ENCODE measurements at places on chromosomes 2 and 18. TPM values are rescaled to one million over a fixed set of nuclear protein-coding genes. Genes with fewer than 3 reads are reported as not detected.
A peak's percentile ranks its signal among the peaks of the same experiment; 100 is the strongest.

DNA sequence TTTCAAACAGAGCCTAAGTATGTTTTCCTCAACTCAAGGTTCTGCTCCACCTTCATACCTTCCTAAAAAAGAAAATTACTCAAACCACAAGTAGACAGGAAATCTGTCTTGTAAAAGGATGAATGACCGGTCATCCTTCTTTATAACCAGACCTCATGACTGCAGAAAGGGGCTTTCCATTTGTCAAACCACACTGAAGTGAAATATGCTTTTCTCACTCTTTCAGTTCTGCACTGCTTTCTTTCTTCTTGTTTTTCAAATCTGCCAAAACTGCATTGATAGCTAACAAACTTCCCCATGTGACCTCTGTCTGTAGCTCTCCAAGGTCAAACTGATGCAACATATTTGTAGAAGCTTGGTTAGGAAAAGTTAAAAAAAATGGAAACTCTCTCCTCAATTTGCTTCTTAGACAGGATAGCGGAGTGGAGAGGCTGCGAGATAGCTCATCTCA lies 308.9 kb upstream of the CCDC68 start:
- ATAC-seq = no peak

DNA sequence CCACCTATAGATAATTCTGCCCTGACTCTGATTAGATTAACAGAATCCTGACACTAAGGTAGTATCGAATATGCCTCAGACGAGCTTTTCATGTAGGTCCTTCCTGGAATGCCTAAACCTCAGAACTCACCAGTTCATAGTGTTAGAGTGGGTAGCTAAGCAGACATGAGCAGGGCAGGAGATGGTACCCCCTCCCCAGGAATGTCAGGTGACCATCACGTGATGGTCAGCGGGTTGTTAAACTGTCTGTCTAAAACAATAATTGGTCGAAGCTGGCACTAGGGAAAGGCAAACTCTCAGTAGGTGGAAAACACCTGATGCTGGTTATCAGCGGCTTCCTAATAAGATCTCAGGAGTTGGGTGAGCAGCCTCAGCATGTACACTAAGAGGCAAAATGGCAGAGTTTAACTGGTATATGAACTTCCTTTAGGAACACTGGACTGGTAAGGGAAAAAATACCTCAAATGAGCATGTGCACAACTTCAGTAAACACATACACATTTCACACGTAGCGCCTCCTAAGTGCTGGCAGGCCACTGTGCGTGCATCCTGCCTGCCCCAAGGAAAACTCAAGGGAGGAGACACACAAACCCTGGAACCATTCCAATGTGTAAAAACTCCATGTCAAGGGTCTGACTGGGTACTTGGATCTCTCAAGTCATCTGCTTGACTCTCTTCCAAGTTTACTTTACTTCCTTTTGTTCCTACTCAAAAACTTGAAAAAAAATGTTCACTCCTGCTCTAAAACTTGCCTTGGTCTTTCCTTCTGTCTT lies 339.5 kb downstream of the GULP1 start:
- ATAC-seq = no peak

DNA sequence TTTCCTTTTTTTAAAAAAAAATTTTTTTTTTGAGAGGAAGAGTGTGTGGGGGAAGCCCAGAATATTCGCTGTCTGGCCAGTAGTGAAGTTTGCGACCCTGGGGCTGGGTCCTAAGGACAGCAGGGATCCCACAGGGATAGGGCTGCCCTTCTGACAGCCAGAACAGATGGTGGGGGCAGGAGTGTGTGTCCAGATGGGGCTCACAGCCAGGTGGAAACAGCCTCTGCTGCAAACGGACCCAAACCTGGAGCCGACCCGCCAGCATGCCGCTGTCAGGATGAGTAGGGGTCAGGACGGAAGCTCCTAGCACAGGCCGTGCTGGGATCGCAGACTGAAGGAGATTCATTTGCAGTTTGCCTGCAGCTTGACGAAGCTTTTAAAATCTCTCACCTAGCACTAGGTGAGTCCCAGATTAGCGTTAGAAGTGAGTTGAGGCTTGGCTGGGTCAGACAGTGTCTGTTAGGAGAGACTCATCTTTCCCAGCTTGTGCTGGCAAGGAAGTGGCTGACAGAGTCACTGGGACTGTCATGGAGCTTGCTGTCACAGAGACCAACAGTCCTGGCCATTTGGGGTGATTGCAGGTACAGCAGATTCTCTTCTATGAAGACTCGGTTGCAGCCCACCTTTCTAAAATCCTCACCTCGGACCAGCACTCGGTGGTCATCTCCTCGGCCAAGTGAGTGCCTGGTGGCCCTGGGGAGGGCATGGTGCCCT lies 93.4 kb downstream of the DGKD start:
- ATAC-seq = no peak

- no peak for ATAC-seq
Measured at GRCh38 chr2:43058726-43059110, 167.7 kb downstream of the ZFP36L2 start.

DNA sequence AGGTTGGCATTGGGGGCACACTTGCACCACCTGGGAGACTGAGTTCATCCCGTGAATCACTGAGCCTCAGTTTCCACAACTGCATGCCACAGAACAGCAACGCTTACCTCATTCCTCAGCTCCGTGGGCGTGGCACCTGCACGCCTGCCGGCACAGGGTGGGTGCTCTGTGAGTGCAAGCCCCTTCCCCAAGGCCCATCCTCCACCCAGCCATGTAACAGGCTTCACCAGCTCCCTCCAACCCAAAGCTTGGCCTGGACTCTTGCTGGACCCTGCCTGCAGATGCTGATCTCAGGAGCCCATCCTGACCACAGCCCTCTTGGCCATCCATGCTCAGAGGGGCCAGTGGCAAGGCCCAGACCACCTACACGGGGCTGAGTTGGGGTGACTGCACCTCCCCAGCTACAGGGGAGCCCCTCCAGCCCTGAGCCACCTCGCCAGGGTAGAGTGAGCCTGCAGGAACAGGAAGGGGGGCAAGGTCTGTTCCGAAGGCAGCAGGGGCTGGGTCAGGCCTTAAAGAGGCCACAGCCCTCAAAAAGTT lies 1.8 kb downstream of the PRLH start:
- no peak for ATAC-seq

DNA sequence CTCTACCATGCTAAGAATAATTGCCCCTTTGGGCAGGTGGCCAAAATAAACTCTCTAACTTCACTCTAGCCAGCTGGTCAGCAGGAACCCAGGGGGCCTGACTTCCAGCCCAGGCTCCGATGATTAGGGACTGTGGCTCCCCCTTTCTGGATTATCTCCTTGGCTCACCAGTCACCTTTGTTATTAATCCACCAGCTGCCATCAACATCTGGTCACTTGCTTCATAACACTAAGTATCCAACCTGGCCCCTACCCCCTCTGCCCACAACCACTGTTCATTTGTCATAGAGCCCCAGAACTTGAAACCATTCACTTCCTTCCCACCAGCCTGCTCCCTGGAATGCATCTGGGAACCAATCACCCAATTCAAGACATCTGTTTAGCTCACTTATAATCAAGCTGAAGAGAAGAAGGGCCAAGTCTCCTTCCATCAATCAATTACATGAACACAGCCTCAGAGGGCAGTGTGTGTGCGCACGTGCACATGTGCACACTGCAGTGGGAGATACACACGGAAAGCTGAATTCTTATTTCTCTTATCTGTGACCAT lies 215.1 kb downstream of the ALK start:
- no peak for ATAC-seq

DNA sequence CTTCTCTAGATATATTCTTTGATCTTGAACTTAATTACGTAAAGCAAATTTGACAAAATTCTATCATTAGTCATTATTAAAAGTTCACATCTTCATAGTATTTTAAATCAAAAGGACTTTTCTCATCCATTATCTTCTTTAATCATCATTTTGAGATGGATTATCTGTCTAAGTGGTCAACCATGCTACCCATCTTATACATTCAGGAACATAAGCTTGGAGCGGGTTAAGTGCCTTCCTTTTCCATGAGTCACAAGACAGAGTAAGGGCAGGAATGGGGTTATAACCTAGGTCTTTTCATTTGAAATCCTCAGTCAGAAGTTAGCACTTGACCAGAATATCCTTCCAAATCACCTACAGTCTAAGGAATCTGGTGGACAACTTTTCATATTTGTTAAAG lies 297.1 kb downstream of the TCF4 start:
- no peak for ATAC-seq

DNA sequence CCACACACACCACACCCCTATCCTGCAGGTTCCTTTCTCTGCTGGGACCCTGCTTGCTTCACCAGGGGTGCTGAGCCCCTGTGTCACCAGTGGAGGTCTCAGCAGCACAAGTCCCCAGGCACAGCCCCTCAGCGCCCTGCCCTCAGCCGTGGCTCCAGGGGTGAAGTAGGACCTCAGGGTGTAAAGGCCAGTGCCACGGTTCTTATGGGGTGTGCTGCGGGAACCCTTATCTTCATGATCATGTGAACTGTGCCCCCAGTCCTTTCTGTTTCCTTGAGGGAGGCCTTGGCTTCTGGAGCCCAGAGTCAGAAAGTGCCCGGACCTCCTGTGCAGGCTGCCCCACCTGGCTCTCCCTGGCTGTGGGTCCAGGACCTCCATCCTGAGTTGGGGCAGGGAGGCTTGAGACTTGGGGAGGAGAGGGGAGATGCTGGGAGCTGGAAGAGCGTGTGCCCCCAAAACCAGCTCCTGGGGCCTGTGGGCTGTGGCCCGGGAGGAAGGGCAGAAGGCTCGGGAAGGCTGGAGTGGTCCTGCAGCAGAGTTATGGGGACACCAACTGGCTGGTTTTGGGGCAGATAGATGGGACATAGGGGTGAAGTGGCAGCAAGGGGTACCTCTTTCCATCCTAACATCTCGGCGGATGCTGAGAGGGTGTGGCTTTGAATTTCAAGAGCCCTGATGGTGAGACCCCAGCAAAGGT lies 20.2 kb upstream of the KLF11 start:
- ATAC-seq = no peak

DNA sequence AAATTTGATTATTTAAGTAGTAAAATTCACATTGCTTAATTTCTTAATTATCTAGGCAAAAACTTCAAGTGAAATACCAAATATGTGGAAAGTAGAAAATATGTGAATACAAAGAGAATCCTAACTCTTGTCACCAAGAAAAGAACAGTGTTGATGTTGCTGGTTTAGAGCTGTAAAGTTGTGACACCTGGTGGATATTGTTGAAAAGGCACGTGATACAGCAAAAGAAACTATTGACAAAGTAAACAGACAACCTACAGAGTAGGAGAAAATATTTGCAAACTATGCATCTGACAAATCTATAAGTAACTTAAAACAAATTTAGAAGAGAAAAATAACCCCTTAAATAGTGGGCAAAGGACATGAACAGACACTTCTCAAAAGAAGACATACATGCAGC lies 25.6 kb upstream of the ZC3H15 start:
- ATAC-seq = no peak

GRCh38 chr2:141490886-141491285 lies 639.9 kb downstream of the LRP1B start:
- no peak for ATAC-seq

GRCh38 chr2:19643117-19643518 lies 258.7 kb downstream of the TTC32 start:
- ATAC-seq = no peak

GRCh38 chr2:33598561-33599174 lies 431 bp downstream of the FAM98A start:
- peak; percentile 57 for ATAC-seq

GRCh38 chr2:136246086-136246669 lies 128.2 kb upstream of the CXCR4 start:
- no peak for ATAC-seq

GRCh38 chr2:8486141-8486540 lies 195.7 kb upstream of the ID2 start:
- peak; percentile 27 for ATAC-seq

DNA sequence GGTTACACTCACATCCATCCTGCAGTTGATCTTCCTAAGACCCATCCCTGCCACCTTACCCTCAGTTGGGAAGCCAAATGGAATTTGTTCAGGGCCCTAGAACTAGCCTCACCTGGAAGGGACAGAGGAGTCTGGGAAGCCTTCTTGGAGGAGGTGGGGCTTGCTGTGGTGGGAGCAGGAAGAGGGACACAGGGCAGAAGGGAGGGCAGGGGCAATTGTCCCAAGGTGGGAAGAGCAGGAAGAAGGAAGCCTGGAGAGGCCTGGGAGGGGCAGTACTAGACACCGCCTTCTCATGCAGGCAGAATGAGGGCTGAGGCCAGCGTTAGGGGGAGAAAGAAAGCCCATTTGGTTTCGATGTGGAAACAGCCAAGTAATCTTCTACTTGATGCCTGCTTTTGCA lies 34.1 kb upstream of the ASPRV1 start:
- ATAC-seq = no peak

DNA sequence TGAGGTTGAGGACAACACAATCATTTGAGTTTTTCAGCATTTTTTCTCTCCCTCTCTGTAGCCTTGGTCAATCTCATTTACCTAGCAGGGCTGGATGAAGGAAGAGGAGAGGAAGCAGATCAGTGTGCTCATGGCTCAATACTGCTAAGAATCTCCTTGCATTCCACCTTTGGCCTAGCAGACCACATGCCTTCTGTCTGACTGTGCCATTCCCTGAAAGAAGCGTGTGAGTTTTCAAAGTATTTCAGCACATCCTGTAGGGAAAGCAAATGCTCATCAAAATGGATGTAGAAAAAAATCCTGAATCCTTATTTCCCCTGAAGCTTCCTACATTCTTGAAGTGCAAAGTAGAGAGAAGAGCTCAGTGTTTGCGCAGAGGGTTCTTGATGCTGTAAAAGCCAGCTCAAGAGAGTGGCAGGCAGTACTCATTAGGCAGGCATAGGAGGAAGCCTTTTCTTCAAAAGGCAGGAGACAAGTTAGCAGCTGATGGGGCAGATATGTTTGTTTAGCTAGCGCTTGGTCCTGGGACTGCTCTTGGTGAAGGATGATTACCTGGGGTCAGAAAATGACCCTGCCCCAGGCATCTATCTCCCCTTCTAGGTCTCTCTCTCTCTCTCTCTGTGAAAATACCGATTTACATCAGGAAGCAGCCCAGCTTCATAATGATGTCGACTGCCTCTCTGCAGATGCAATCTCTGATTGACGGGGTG lies 14.4 kb upstream of the PIK3C3 start:
- ATAC-seq = no peak

DNA sequence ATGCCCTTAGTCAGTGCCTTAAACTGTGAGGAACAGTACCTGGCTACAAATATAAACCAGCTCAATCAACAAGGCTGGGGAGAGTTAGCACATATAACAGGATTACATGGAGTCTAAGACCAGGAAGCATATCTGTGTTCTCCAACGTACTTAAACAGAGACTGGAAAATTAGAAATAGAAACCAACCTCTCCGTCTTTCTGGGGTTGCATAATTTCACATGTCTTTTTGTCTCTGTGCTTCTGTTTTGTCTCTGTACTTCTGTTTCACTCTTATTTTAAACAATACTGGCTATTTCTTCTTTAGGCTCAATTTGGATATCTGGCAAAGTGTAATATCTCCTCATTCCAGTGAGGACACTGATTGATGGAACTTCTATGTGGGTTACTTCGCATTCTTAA lies 749.0 kb upstream of the ZEB2 start:
- ATAC-seq = no peak

GRCh38 chr18:9631814-9632496 lies 17.6 kb upstream of the PPP4R1 start:
- ATAC-seq = no peak

COPS9 gene
- total RNA-seq = 151 TPM

CTAGE1 gene
- not detected for total RNA-seq

All from activated T-helper 17 cell treated with anti-CD3 and anti-CD28 coated beads, Interleukin-2, amount 50 U/mL, for 72 hours (primary cell).